Activated CD4-positive, CD25-positive, alpha-beta regulatory T cell (primary cell): ENCODE measurements at places on chromosomes 6 and 20.

DNA sequence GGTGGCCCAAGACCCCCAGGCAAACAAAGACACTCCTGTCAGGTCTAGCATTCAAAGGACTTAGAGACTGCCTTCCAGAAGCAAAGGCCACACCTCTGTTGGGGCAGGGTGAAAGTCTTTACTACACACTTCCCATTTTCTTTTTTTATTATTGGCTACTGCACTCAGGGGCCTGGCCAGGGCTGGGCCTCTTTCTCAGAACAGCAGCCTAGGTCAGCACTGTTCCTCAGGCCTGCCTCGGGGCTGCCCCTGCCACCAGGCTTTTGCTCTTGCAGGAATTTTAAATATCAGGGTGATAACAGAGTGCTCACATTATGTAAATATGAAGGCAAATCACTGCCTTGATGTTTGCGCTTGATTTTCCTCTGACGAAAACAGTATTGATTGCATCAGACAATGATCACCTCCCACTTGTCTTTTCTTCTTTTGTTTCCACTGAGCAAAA is 18.5 kb downstream of the GSTA4 start:
- DNase-seq = no peak

DNA sequence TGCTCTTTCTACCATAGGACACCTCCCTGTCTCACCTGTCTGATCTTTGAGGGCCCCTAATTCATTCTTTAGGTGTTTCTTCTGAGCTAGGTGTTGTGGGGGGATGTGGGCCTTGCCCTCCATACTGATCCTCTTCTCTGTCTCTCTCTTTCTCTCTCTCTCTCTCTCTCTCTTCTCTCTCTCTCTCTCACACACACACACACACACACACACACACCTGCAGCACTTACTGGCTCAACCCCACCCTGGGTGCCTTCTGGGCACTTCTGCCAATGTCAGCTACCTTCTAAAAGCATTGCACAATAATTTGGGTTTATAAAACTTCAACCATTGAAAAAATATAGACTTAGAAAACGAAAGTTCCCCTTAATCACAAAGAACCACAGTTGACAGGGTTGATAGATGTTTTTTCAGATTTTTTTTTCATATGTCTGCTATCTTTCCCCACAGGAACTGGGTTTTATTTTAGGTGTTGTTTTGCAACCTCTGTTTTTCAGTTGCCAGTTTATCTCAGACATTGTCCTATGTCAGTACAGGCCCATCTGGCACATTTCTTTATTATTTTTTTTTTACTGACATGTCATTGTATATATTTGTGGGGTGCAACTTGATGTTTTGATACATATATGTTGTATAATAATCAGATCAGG is 28.1 kb downstream of the PKIG start:
- DNase-seq = no peak

GRCh38 chr6:141659582-141659981 is 473.1 kb upstream of the GJE1 start:
- DNase-seq = no peak

GRCh38 chr6:106152952-106153351 is 66.8 kb downstream of the PRDM1 start:
- no peak for DNase-seq

DNA sequence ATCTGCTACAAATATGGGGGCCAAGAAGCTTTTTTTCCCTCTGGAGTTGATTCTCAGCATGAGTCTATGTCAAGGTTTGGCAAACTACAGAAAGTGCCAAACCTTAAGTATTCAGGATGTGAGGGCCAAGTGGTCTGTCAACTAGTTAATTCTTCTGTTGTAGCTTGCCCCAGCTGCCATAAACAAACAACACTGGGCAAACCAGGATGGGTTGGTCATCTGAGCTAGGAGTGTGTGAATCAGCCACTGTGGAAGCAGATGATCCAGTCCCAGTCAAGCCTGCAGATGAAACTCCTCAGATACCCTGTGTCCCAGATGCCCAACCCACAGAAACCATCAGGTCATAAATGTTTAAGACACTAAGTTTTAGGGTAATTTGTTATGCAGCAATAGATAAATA is 103.0 kb upstream of the MOCS1 start:
- no peak for DNase-seq

- DNase-seq = no peak
Observed at GRCh38 chr6:45613656-45614055, 235.9 kb upstream of the SUPT3H start.

GRCh38 chr6:120903836-120904235 is 430.4 kb downstream of the TBC1D32 start:
- no peak for DNase-seq

- DNase-seq = no peak
Observed at GRCh38 chr6:159972506-159973268, 3.8 kb downstream of the IGF2R start.

- no peak for DNase-seq
Observed at GRCh38 chr6:7341989-7342742, 29.2 kb upstream of the SSR1 start.

DNA sequence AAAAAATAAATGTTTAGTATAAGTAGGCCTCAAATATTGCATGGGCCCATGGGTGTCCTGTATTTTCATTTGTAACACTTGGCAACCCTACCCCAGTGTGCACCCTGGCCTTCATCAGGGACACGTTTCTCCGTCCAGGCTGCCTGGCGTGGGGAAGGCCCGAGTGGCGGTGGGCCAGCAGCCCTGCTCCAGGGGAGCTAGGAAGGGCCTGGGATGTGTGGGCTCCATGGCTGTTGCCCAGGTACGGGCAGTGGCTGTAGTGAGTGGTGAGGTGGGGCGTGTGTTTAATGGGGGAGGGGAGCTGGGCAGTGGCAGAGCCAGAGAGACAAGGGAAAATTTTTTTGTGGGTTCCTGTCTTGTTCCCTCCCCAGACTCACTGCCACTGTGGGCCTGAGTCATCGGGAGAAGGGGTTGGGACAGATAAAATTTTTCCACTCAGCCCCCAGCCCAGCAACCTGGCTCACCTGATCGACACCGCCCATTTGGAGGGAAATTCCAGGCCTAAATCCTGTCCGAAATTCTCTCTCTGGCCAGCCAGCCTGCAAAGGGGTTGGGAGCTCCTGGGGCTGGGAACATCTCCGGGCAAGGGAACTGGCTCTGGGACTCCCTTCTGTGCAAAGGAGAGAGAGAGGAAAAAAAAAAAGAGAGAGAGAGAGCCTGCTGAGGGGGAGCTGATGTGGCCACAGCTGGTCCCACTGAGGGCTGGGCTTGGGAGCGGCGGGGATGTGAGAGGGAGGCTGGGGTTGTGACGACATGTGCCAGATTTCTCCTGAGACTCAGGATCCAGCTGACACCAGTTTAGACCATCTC is 32.5 kb upstream of the VEGFA start:
- no peak for DNase-seq

DNA sequence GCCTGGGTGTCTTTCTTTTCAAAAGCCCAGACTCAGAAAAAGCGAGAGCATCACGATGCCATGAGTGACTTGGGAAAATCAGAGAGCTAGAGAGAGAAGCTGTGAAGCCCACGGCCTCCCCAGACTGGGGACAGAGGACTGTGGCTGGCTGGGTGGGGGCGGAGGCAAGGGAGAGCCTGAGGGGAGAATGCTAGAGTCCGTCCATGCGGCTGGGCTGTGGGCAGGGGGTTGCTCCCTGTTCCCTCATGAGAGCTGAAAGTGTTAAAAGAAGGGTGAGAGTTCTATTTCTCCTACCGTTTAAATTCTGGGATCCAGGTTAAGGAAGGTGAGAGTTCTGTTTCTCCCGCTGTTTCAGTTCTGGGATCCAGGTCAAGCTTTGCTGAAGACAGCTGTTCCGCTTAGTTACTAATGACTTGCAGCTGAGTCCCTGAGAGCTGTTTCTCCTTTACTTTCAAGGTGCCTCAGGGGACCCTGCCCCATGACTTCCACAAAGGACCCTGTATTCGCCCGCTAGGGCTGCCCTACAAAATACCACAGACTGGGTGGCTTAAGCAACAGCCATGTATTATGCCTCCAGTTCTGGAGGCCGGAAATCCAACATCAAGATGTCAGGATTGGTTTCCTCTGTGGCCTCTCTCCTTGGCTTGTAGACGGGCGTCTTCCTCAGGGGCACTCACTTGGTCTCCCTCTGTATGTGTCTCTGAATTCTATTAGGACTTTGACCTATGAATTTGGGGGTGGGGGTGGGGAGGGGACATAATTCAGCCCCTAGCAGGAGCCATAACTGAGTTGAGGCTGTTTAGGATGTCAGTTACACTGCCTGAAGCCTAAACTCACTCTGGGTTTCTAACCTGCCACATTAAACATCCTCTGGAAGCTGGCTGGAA is 127.0 kb downstream of the PXDC1 start:
- no peak for DNase-seq

DNA sequence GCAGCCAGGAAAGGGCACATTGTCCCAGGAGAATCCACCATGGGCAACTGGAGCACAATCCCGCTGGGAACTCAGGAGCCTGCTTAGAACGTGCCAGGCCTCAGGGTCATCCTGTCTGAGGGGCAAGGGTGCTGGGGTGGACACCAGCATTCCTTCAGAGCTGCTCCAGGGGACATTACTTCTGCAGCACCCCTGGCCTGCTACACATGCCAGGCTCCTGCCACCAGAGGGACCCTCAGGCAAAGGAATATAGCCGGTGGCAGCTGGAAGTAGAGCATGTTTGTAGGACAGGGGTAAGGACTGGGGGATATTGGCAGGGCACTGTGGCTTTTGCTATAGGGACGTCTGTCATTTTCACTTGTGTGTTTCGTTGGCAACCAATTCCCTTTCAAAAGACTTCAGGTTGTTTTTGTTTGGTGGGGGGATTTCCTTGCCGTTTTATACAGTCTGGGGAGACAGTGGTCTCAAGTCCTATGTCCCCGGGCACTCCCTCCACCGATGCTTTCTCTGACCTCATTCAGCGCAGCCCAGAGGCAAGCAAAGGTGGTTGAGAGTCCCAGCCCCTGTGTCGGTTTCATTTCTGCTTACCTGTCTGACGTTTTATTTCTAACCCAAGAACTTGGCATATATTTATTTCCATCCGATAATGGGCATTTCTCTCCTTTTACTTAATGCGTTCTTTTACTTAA is 130.8 kb downstream of the JPH2 start:
- peak; percentile 45 for DNase-seq

DNA sequence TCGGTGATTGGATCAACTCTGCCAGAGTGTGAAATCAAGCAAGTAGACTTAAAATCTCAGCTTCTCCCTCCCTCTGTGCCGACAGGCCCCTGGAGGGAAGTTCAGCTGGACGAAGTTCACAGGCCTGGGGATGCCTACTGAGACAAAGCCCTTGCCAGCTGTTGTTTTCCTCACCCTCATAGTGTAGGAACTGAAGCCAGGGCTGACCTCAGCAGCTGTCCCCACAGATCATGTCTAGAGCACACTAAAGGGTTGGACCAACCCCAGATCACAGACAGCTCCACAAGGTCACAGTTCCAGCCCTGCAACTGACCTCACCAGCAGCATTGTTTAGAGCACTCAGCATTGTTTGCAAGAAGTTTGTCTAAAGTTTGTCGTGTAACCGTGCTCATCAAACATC is 261.9 kb upstream of the ECI2 start:
- no peak for DNase-seq

DNA sequence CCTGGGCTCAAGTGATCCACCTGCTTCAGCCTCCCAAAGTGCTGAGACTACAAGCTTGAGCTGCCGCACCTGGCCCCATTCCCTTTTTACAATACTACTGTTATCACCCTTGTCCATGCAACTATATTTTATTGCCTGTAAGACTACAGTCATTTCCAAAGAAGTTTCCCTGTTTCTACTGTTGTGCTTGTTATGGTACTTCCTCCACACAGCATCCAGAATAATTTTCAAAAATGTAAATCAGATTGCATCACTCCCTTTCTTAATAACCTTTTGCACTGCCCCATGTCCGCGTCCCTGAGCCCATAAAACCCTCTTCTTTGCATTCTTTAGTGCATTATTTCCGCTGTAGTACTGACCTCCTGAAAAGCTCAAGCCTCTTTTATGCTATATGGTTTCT is 128.9 kb upstream of the AKIRIN2 start:
- DNase-seq = no peak

GRCh38 chr6:35084511-35085203 is 56.5 kb downstream of the TCP11 start:
- DNase-seq = no peak

GRCh38 chr6:42190554-42191183 is 4.1 kb downstream of the GUCA1B start:
- no peak for DNase-seq

- no peak for DNase-seq
Observed at GRCh38 chr6:132072271-132072670, 121.1 kb upstream of the CCN2 start.

- DNase-seq = no peak
Observed at GRCh38 chr20:20736303-20736702, 23.9 kb upstream of the RALGAPA2 start.

DNA sequence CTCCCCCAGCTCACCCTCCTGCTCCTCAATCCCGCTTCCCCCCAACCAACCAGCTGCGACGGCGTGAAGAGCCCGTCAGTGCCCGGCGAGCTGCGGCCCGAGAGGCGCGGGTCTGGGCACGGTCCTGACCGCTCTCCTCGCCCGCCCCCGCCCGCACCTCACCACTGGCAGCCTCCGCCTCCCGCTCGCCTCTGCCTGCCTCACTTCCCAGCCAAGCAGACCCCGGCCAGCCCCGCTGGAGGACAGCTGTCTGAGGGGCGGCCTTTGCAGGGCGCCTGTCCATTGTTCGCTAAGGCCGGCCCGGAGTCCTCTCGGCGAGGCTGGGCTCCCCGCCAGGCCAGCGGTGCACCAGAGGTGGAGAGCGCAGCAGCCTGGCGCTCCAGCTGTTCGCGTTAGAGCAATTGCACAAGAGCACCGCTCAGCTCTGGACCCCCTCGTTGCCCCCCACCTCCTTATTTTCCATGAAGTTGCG is 1.3 kb downstream of the SOBP start:
- DNase-seq = no peak

GRCh38 chr6:43708860-43709653 is 21.5 kb upstream of the MRPS18A start:
- DNase-seq = no peak

DNA sequence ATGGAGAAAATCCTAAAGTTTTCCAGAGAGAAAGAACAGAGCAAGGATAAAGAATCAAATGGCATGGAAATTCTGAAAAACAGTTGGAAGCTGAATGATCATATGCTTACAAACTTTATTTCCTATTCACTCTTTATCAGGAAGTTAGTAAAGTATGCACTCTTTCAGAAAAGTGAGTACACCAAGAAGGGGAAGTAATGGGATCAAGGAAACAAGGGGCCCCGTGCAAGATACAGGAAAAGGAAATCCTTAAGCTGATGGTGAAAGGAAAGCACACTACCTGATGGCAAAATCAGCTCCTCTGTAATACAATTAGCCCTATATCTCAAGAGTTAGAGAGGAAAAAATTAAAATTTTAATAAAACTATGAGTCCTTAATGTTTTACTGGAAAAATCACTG is 14.0 kb downstream of the CALHM6 start:
- DNase-seq = no peak

- no peak for DNase-seq
Observed at GRCh38 chr20:4130404-4131189, 115.2 kb upstream of the RNF24 start.

- DNase-seq = no peak
Observed at GRCh38 chr6:106866875-106867658, 107.5 kb downstream of the CD24 start.

- DNase-seq = no peak
Observed at GRCh38 chr6:106886081-106886843, 88.3 kb downstream of the CD24 start.

- DNase-seq = no peak
Observed at GRCh38 chr6:168029459-168030217, 32.2 kb downstream of the KIF25 start.
